ENCODE measurements at places on chromosomes 4 and X. TPM values are rescaled to one million over a fixed set of nuclear protein-coding genes. Genes with fewer than 3 reads are reported as not detected.

DNA sequence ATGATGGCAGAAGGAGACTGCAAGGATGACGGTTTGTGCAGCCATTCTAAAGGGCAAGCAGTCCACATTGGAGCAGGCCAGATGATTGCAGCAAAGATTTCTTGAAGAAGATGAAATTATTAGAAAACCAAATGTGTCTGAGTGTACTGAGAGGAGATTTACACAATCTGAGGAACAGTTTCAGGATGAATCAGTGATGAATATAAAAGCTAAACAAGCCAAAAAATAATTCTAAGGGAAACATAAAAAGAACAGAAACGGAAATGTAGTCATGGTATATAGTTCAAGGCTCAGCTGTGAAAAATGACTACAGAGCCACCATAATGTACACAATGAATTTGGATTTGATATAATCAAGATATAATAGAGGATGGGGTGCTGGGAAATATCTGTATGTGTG lies 168.5 kb downstream of the PDGFC start:
- no peak for DNase-seq

GRCh38 chr4:105967058-105967658 lies 71.9 kb downstream of the NPNT start:
- DNase-seq: no peak

Gene ZAR1
- not detected for total RNA-seq

Gene TEX13B
- total RNA-seq: not detected

Gene DCAF8L2
- 9.0 TPM for total RNA-seq

Gene SMIM14
- 64.1 TPM for total RNA-seq

All from H4 (cell line).